ENCODE measurements at places on chromosomes 1 and 21. TPM values are rescaled to one million over a fixed set of nuclear protein-coding genes. Genes with fewer than 3 reads are reported as not detected.
A peak's percentile ranks its signal among the peaks of the same experiment; 100 is the strongest.

DNA sequence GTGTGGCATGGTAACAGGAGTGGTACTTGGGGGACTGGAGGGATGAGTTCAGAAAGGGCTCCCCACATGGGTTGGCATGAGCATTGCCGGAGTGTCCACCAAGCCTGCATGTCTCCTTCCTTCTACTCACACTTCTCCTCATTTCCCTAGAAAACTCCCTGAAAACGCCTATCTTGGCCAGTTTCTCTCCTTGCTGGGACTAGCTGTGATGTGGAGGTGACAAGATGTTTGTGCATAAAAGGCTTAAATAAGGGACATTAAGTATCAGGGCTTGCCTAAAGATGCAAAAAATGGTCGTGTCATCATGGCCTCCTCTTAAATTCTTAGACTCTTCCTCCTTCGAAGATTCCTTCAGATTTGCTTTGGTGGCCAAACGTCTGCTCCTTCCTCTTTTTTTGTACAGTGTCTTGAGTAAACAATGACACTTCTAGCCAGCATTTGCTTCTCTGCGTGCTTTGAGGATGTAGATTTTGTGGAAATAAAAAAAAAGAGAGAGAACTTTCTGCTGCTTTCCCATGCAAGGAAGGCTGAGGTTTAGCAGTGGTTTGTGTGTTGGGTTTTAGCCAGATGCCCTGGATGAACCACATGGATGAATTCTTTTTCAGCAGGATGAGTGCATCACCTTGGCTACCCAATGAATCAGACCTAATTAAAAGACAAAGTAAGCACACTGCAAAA, 239.1 kb upstream of the IRF2BP2 start:
- no peaks in the 10 kb centered on the region for H3K36me3 ChIP-seq
- peaks cover 4% of the 10 kb centered on the region for H3K4me1 ChIP-seq
- DNase-seq: no peak

MAN1C1 gene
- total RNA-seq: 15.2 TPM

TAL1 gene
- 0.91 TPM for total RNA-seq

DNA sequence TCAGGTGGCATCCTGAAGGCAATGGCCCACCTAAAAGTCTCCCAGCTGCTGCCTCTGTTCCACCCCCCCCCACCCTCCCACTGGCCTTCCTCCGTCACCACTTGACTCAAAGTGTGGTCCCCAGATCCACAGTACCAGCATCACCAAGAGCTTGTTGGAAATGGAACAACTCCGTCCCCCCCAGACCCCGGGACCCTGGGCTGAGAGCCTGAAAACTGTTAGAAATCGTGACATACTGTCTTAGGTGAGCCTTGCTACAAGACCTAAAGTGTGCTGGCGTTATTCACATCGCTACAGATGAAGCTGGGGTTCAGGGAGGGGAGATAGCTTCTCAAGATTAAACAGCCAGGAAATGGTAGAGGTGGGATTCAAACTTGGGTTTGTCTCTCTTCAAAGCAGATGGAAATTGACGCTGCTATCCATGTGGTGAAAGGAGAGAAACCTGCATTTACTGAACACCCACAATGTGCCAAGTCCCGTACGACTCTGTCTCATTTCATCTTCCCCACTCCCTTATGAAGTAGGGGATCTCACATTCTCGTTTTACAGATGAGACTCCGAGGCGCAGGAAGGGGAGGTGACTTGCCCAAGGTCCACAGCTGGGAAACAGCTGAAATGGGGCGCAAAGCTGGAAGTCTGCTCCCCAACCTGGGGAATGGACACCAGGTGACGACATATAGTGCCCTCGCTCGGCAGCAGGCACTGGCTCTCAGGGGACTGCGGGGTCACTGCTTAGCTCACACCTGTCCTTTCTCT, 52.8 kb upstream of the IFFO2 start:
- no peaks in the 10 kb centered on the region for H3K27me3 ChIP-seq
- peak; percentile 40 for DNase-seq
- no peak overlapping the region for H3K4me3 ChIP-seq
- H3K36me3 ChIP-seq: no peaks in the 10 kb centered on the region
- no peak overlapping the region for H3K27ac ChIP-seq

ELF3 gene
- total RNA-seq: 39.9 TPM

GRCh38 chr1:205719762-205720161, 30.2 kb downstream of the NUCKS1 start:
- no peak overlapping the region for H3K4me3 ChIP-seq
- H3K27ac ChIP-seq: no peak overlapping the region
- peaks cover 88% of the 10 kb centered on the region for H3K36me3 ChIP-seq
- no peak for DNase-seq
- H3K4me1 ChIP-seq: no peaks in the 10 kb centered on the region

DNA sequence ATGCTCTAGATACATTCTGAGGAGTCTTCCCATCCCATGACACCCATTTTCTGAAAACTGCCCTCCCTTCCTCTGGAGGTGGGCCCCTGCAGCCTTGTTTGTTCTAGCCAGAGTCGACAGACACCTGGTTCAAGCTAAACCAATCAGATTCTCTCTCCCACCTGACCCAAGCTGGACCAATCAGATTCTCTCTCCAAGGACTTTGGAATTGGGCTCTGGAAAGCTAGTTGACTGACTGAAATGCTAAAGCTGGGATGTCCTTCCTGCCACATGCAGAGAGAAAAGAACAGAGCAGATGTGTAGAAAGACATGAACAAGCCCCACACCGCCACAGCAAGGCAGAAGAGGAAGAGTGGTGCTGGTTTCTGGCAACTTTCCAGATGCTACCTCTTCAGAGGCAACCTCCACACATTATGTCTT, 24.6 kb downstream of the ASAP3 start:
- no peak overlapping the region for H3K27ac ChIP-seq
- no peaks in the 10 kb centered on the region for H3K27me3 ChIP-seq
- H3K36me3 ChIP-seq: peaks cover 9% of the 10 kb centered on the region
- H3K4me3 ChIP-seq: no peak overlapping the region
- no peak for DNase-seq

CDC14A gene
- total RNA-seq: 17.3 TPM

GJA9 gene
- 1.1 TPM for total RNA-seq

GRCh38 chr1:18716785-18717678, 86.4 kb downstream of the PAX7 start:
- peaks cover 9% of the 10 kb centered on the region for H3K4me1 ChIP-seq
- H3K4me3 ChIP-seq: peak overlapping the region; percentile 10
- H3K27me3 ChIP-seq: peaks cover 81% of the 10 kb centered on the region
- no peak overlapping the region for H3K27ac ChIP-seq

DNA sequence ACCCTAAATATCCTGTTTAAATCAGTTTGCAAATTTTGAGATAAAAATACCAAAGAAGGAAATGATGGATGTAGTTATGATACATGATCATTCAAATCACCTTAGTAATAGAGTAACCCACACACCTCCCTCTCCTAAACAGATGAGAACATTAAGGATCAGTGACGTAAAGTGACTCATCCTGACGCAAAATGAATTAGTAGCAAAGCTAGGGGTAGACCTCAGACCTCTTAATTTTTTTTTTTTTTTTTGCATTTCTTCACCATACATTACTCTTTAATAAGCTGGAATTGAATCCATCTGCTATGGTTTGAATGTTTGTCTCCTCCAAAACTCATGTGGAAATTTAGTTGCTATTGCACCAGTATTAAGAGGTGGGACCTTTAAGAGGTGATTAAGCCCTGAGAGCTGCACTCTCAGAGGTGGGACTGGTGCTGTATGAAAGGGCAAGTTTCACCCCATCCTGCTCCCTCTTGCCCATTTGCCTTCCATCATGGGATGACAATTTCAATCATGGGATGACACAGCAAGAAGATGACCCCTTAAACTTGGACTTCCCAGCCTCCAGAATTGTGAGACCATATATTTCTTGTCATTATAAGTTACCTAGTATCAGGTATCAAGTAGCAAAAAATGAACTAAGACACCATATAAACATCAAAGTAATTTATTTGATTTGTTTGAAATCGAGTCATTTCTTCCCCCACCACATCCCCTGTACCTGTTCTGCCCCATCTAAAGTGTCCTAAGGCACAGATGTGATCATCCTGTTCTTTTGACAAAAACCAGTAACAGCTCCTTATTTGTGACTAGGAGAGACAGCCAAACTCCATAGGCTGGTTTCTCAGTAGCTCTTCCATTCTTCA, 114.6 kb upstream of the DUSP10 start:
- no peaks in the 10 kb centered on the region for H3K27me3 ChIP-seq
- no peak for DNase-seq
- H3K4me1 ChIP-seq: peaks cover 4% of the 10 kb centered on the region
- H3K27ac ChIP-seq: no peak overlapping the region
- H3K36me3 ChIP-seq: no peaks in the 10 kb centered on the region

GRCh38 chr1:31441073-31441472, 28.1 kb downstream of the SERINC2 start:
- DNase-seq: no peak
- H3K27me3 ChIP-seq: no peaks in the 10 kb centered on the region
- no peak overlapping the region for H3K4me3 ChIP-seq

DNA sequence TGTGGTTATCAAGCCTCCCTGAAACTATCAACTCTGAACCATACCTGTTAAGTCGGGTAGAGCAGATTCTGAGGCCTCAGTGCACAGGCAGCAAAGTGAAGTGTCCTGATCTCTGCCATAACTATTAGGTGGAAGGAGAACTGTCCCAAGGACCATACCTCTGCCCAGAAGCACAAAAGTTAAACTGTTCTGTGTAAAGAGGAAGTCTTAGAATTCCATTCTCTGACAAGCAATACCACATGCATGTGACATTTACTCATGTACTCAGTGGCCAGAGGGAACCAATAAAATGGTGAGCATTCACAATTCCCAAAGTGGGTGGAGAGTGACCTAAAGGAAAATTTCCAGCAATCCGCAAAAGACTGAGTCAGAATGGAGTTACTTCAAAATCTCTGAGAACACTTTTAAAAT, 61.0 kb downstream of the TOR3A start:
- H3K4me1 ChIP-seq: peaks cover 36% of the 10 kb centered on the region
- peak overlapping the region; percentile 86 for H3K27ac ChIP-seq
- no peak for DNase-seq
- no peaks in the 10 kb centered on the region for H3K36me3 ChIP-seq

DNA sequence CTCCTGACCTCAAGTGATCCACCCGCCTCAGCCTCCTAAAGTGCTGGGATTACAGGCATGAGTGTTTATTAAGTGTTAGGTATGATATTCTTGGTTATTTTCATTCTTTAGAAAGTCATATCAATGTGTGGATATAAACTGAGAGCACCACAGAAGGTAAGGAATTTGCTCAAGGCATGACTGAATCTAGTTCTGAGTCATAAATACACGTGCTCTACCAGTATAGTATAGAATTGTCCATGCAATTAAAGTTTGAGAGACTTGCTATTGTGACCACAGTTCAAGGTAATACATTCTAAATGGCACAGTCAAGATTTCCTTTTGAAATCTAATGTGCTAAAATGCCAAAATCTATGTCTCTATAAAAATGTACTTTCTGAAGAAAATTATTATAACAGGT, 401.1 kb upstream of the CHRM3 start:
- H3K27me3 ChIP-seq: no peaks in the 10 kb centered on the region
- DNase-seq: no peak
- no peak overlapping the region for H3K4me3 ChIP-seq
- no peaks in the 10 kb centered on the region for H3K36me3 ChIP-seq
- H3K4me1 ChIP-seq: no peaks in the 10 kb centered on the region

OR2AK2 gene
- not detected for total RNA-seq

GRCh38 chr1:23343221-23344110, 618 bp downstream of the HNRNPR start:
- DNase-seq: no peak
- H3K4me3 ChIP-seq: peak overlapping the region; percentile 62
- peak overlapping the region; percentile 94 for H3K27ac ChIP-seq
- no peaks in the 10 kb centered on the region for H3K36me3 ChIP-seq
- H3K4me1 ChIP-seq: peaks cover 53% of the 10 kb centered on the region
- H3K27me3 ChIP-seq: no peaks in the 10 kb centered on the region

GRCh38 chr1:21052034-21052433, 124.7 kb downstream of the EIF4G3 start:
- no peaks in the 10 kb centered on the region for H3K27me3 ChIP-seq
- no peak overlapping the region for H3K27ac ChIP-seq
- H3K36me3 ChIP-seq: peaks cover 4% of the 10 kb centered on the region
- no peak for DNase-seq
- no peak overlapping the region for H3K4me3 ChIP-seq
- no peaks in the 10 kb centered on the region for H3K4me1 ChIP-seq

- H3K4me1 ChIP-seq: no peaks in the 10 kb centered on the region
- no peaks in the 10 kb centered on the region for H3K27me3 ChIP-seq
- peaks cover 4% of the 10 kb centered on the region for H3K36me3 ChIP-seq
- H3K27ac ChIP-seq: no peak overlapping the region
- no peak overlapping the region for H3K4me3 ChIP-seq
- DNase-seq: peak; percentile 74
Observed at GRCh38 chr1:41545996-41546832, 61.7 kb upstream of the EDN2 start.
